Stimulated activated CD8-positive, alpha-beta memory T cell treated with anti-CD3 and anti-CD28 coated beads, Interleukin-2, amount 100 ng/mL, for 48 hours (primary cell): ENCODE measurements at places on chromosomes 7 and 10.

DNA sequence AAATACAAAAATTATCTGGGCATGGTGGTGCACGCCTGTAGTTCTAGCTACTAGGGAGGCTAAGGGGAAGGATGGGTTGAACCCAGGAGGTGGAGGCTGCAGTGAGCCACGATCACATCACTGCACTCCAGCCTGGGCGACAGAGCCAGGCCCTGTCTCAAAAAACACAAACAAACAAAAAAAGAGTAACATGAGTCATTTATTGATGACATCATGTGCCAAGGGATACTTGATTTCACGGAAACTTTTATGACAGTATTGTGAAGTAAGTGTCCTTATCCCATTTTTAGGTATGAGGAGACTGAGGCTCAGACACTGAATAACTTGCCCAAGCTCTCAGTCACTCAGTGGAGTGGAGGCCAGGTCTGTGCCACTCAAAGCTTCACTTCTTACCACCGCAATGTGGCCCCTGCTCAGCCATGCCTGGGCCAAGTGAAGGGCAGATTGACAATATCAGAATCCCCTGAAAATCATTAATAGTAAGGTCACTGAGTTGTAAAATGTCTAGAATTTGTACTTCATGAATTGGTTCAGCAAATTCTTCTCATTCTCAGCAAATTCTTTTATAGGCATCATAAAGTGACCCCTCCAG is 36.5 kb downstream of the EMX2 start:
- no peak for DNase-seq

DNA sequence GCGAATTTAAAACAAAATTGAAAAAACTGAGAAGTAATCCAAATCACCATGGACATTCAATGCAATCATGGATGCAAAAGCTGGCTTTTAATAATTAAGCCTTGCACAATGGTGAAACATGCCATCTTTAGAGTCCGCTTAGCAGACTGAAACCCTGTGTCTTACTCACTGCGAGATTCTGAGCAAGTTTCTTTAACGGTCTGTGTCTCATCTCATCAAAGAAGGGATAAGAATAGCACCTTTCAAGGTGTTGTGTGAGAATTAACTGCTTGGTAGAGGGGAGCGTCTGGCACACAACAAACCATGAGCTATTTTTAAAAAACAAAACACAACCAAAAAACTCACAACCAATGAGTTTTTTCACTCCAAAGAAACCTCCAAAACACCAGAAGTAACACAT is 21.4 kb downstream of the ACBD7 start:
- no peak for DNase-seq

- no peak for DNase-seq
These were observed 3.3 kb downstream of the MAP3K8 start for GRCh38 chr10:30437031-30437841.

- DNase-seq = no peak
These were observed 80.0 kb downstream of the NRCAM start for GRCh38 chr7:108376206-108376605.

DNA sequence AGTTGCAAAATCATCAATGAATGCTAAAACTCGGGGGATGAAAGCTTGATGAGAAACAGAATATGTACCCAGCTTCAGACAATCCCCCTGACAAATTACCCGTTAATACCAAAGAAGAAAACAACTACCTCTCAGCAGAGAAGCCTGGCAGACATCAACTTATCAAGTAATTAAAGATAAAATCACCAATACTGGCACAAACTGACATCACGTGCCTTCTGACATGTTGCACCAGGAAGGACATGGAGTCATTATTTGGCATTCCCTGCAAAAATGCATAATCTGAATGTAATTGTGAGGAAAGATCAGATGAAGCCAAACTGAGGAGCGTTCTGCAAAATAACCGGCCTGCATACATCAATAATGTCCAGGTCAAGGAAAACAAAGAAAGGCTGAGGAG is 7.7 kb downstream of the SLIT1 start:
- no peak for DNase-seq

DNA sequence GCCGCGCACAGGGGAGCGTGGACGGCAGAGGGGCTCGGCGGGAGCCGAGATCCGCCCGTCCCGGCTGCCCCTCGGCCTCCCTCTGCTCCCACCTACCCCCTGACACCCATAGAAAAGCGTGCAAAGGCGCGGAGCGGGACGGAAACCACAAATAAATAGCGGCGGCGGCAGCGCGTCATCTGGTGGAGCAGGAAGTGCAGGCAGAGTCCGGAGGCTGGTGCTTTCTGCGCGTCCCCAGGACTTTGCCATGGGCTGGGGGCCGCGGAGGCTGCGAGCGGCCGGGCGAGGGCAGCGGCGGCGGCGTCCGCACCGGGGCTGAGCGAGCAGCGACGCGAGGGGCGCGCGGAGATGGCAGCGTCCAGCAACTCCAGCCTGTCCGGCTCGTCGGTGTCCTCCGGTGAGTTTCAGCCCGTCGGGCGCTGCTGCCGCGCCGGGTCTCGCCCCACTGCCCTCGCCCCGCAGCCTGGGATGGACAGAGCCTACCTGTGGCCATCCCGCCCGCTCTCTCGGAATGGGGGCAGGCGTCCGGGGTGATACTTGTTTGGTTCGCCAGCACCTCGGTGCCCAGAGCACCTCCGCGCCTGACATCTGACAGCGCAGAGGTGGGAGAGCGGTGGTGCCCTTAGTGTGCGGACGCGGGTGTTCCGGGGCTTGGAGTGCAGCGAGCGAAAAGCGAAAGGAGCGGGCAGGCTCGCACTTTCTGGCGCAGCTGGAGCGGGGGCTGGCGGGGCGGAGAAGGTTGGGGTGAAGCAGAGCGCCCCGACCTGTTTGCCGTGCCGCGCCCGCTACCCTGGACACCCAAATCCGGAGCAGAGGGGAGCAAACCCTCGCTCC is at the start of gene CHN2:
CHN2 (plus strand) TSS at position 182 of the 834 bp plus-strand sequence.
- peak; percentile 35 for DNase-seq

DNA sequence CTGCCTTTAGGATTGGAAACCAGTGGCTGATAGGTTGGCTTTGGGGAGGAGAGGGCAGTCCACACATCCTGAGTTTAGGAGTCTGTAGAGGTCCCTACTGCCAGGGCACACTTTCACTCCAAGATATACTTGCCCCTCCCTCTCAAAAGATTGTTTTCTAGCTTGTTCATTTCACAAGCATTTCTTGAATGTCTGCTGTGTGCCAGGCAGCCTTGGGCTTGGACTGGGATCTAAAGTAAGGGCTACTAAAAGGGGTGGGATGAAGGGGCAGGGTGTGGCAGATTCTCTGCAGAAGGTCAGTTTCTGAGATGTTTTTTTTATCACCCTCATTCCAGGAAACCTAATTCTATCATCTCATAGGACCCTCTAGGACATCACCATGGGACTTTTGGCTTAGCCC is 272.4 kb downstream of the SKAP2 start:
- no peak for DNase-seq

- no peak for DNase-seq
These were observed 126.4 kb downstream of the RNLS start for GRCh38 chr10:88456730-88457129.

GRCh38 chr10:64011912-64012714 is 490.9 kb downstream of the REEP3 start:
- no peak for DNase-seq
